Mesendoderm (in vitro differentiated cells): ENCODE measurements at places on chromosomes 5 and 9.

- peak; percentile 6 for DNase-seq
These were observed 62.7 kb downstream of the ST8SIA4 start for GRCh38 chr5:100840370-100840769.

DNA sequence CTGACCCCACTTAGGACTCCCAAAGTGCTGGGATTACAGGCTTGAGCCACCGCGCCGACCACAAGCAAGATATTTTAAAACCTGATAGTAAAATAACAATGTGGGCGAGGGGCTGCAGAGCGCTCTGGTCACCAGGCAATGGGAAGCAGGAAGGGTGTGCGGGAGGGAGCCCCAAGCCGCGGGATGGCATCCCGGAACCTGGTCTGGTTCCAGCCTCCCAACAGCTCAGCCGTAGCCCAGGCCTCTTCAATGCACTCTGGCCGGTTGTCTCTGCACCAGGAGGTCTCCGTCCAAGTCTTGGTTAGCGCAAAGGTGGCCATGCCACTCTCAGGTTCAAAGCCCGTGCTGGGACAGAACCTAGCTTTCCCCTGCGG is 694 bp upstream of the UAP1L1 start:
- no peak for DNase-seq

GRCh38 chr9:82998409-82998808 is 64.5 kb downstream of the RASEF start:
- no peak for DNase-seq

- DNase-seq, result no peak
These were observed 180.4 kb upstream of the TRIM32 start for GRCh38 chr9:116506685-116507084.

- no peak for DNase-seq
These were observed at the start of gene RANBP3L for GRCh38 chr5:36301858-36302603. Gene RANBP3L (minus strand): TSS chr5:36301902. CDS start chr5:36301416, 486 bp downstream.

GRCh38 chr5:10455277-10455670 is 13.6 kb downstream of the ROPN1L start:
- peak; percentile 80 for DNase-seq
